ENCODE measurements at places on chromosomes 13 and 19.
A peak's percentile ranks its signal among the peaks of the same experiment; 100 is the strongest.

- peak; percentile 9 for DNase-seq
Observed at GRCh38 chr19:27822336-27822735, 1390.6 kb downstream of the UQCRFS1 start.

DNA sequence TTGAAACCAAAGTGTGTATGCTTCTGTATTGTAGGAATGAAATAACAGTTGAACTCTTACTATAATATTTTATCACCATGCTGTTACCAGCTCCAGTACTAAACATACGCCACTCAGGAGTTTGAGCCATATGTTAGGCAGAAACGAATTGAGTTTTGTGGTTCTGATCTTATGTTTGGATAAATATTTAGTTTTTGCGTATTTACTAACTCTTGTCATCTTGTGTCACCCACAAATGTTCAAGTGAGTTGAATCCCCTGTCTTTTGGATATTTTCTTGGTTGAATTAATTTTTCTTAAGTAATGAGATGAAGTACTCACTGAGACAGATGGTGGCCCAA is 1.5 kb downstream of the FNDC3A start:
- DNase-seq = peak; percentile 36

- DNase-seq = no peak
Observed at GRCh38 chr13:92362717-92363116, 863.9 kb upstream of the GPC6 start.

GRCh38 chr19:49869009-49869483 is 1.7 kb upstream of the PNKP start:
- no peak for DNase-seq

DNA sequence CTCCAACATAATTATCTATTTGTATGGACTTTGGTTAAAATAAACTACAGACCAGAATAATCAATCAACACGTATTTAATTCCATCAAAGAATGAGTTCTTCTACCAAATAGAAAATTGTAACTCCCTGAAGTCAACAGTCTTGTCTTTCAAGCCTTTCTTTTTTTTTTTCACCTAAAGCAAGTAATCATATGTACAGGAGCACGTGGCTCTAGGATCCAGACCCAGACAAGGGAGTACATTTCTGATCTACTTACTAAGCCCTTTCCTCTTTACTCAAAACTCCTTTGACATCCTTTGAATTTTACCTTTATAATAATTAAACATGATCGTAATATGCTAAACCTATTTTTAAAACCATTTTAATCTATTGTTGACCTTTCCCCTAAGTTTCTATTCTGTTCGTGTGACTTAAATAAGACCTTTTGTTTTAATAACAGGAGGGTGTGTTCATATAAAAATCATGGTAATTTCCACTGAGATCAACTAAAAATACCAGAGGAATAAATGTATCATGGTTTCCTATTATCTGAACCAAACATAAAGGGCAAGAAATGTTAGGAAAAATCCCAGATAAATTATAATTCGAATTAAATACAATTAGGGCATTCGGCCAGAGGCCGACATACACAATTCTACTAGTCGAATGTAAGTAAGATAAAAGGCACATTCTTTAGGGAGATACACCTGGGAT is 1.7 kb downstream of the SLC7A1 start:
- DNase-seq = no peak

- no peak for DNase-seq
Observed at GRCh38 chr13:97319113-97319720, 97.1 kb downstream of the MBNL2 start.

DNA sequence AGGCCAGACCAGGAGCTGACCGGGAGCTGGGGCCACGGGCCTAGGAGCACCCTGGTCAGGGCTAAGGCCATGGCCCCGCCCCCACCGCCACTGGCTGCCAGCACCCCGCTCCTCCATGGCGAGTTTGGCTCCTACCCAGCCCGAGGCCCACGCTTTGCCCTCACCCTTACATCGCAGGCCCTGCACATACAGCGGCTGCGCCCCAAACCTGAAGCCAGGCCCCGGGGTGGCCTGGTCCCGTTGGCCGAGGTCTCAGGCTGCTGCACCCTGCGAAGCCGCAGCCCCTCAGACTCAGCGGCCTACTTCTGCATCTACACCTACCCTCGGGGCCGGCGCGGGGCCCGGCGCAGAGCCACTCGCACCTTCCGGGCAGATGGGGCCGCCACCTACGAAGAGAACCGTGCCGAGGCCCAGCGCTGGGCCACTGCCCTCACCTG is 6.6 kb downstream of the SPHK2 start:
- DNase-seq = no peak

DNA sequence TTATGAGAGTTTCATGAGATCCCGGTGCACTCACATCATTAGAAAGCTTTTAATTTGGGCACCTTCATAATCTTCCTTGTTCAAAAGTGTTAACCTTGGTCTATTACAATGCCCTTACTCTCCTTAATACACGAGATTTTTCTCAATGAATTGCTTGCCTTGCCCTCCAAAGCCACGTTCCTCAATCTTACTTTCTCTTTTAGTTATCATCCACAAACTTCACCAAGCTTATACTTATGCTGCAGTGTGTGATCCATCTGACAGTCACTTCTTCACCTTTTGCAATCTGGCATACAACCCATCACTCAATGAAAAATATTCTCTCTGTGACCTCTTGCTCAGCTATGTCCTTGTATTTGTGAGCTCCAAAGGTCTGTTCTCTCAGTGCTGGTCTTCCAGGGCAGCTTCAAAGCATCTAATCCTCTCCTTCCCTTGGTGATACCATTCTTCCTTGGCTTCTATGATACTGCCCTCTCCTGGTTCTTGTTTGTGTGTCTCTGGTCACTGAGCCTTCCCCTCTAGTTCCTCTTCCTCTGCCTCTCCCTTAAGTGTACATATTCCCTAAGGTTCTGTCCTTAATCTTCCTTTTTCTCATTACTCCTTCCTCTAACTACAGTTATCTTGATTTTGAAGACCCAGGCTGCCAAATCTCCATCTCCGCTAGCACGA is 202.2 kb upstream of the STARD13 start:
- peak; percentile 48 for DNase-seq

DNA sequence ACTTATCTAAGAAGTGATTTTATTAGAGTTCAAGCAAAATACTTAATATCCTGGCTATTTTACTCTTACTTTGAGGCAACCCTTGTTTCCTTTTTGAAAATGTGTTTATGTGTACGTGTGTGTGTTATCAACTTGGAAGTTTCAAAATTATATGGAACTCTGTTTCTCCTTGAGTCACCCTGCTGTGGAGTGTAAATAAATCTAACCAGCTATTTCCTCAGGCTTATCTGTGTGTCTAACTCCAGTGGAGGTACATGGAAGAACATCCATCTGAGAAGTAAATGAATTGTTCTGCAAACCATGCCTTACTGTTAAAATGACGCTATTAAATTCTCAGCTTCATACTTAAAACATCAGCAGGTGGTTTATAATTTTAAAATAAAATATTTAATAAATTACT is 583.4 kb upstream of the SLITRK5 start:
- DNase-seq = no peak

GRCh38 chr19:15367439-15367838 is 12.1 kb downstream of the AKAP8 start:
- no peak for DNase-seq

- no peak for DNase-seq
Observed at GRCh38 chr19:8128551-8128950, 20.8 kb downstream of the FBN3 start.

- no peak for DNase-seq
Observed at GRCh38 chr13:42753697-42754096, 27.7 kb upstream of the FAM216B start.

- DNase-seq = peak; percentile 48
Observed at GRCh38 chr13:75803164-75803611, 167.1 kb downstream of the LMO7 start.

- no peak for DNase-seq
Observed at GRCh38 chr19:41166944-41167804, 25.8 kb upstream of the CYP2S1 start.
